ENCODE measurements at places on chromosomes 2 and 18.

GRCh38 chr2:235669269-235669831, 175.5 kb downstream of the AGAP1 start:
- DNase-seq = peak; percentile 16

GRCh38 chr2:64487256-64488049, 33.5 kb downstream of the LGALSL start:
- DNase-seq = no peak

DNA sequence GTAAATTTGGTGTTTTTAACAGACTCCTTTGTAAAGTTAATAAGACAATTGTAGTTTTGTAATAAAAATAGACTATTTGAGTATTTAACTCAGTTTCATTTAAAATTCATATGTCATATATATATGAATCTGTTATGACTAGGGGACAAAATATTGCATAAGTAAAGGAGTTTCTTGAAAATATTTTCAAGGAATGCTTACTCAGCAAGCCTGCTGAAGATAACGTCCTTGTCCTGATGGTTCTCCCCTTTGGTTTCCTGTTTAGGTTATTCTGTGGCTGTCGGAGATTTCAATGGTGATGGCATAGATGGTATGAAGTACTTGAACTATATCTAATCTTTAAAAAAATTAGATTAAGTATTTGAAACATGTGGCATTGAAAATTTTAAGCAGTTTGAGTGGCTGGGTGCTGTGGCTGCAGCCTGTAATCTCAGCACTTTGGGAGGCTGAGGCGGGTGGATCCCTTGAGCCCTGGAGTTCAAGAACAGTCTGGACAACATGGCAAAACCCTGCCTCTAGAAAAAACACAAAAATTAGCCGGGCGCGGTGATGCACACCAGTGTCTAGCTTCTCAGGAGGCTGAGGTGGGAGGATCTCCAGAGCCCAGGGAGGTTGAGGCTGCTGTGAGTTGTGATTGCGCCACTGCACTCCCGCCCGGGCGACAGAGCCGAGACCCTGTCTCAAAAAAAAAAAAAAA, 47.1 kb downstream of the ITGAV start:
- DNase-seq = no peak

DNA sequence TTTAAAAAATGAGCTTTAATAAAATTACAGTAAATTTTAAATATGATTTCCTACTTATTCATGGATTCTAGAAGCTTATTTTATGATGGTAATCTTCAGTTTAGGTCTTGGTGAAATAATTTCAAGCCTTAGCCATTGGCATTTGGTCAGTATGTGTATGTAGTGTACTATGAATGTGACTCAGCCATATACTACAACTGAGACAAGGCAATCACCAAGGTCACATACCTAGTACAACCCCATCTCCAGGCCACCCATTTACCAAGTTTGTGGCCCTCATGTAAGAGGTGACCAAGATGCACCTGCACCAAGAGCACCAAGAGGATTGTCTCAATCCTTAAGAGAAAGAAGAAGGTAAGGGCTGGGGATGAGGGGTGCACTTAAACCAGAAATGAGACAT, 54.8 kb upstream of the FRZB start:
- no peak for DNase-seq

GRCh38 chr2:44450082-44450481, 88.3 kb downstream of the CAMKMT start:
- no peak for DNase-seq

- no peak for DNase-seq
These were observed 2.1 kb upstream of the TOGARAM2 start for GRCh38 chr2:28979041-28979440.

DNA sequence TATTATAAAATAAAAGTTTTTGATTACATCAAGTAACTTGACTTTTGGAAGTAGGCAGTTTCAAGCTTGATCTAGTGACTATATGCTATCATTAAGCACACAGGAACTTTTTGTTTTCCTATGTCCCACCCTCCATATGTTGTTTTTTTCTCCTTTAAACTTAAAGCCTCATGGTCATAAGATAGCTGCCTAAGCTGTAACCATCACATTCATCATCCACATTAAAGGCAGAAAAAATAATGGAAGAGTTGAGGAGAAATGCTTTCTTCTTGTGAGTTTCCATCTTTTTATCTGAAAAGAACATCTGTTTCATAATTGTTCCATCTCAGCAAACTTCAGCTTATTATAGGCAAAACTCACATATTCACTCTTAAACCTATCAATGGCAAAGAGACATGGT, 630.4 kb downstream of the STK39 start:
- DNase-seq = no peak
